ENCODE measurements at places on chromosomes 5 and 9.

GRCh38 chr5:150137168-150137957 lies 18.3 kb downstream of the PDGFRB start:
- DNase-seq, result no peak

- DNase-seq, result no peak
Observed at GRCh38 chr9:36424289-36425055, 24.4 kb upstream of the RNF38 start.

- no peak for DNase-seq
Observed at GRCh38 chr9:122080986-122081385, 12.1 kb downstream of the TTLL11 start.

GRCh38 chr9:136978073-136978864 lies 965 bp downstream of the PTGDS start:
- DNase-seq, result peak; percentile 60

- no peak for DNase-seq
Observed at GRCh38 chr9:76180541-76180940, 213.7 kb downstream of the RFK start.

GRCh38 chr5:148090146-148090772 lies 26.5 kb downstream of the SPINK5 start:
- no peak for DNase-seq

GRCh38 chr5:159593518-159594073 lies 263.3 kb upstream of the IL12B start:
- no peak for DNase-seq

- DNase-seq, result no peak
Observed at GRCh38 chr9:118809160-118809625, 560.0 kb downstream of the BRINP1 start.

Measured in hypothalamus (tissue), 51 donors.